ENCODE measurements at places on chromosomes 7 and 10. TPM values are rescaled to one million over a fixed set of nuclear protein-coding genes. Genes with fewer than 3 reads are reported as not detected.

Gene CRHR2
- not detected for total RNA-seq

DNA sequence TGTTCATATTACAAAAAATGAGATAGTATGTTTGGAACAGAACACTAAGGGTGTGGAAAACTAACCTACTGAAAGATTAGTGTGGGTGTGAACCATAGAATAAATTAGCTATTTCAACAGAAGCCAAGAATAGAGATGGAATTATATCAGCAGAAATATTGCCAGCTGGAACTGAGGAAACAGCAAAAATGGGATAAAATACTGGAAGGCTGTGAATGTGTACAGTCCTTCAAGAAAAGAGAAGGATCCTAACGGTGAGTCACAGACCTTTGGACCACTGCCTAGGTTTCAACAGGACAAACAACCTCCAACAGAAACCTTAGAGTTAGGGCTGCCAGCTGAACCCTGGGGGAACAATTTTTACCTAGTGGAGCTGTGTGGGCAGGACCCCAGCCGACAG, 395.0 kb downstream of the ZWINT start:
- H3K4me1 ChIP-seq, result no peaks in the 10 kb centered on the region
- H3K36me3 ChIP-seq, result no peaks in the 10 kb centered on the region
- H3K27me3 ChIP-seq, result no peaks in the 10 kb centered on the region
- no peak overlapping the region for H3K4me3 ChIP-seq
- no peak overlapping the region for H3K27ac ChIP-seq
- no peak for DNase-seq

GRCh38 chr10:71396084-71396710, 523 bp upstream of the CDH23 start:
- H3K27me3 ChIP-seq, result peaks cover 58% of the 10 kb centered on the region
- DNase-seq, result peak; percentile 43
- no peaks in the 10 kb centered on the region for H3K4me1 ChIP-seq

DNA sequence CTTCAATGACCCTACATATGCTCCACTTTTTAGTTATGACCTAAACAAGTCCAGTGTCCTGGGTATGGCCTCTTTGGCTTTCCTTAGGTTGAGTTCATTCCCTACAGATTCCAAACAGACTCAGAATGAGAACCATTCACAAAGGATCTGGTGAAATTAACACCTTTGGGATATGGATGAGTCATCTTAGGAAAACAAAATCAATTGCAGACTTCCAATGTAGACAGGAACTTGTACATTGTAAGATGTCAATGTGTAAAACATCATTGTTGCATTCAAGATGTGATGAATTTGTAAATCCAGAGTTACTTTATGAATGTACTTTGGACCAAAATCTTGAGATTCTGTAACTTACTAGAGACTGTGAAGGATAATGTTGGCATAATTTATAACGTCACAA, 43.4 kb upstream of the HECTD2 start:
- H3K4me3 ChIP-seq, result no peak overlapping the region
- no peaks in the 10 kb centered on the region for H3K4me1 ChIP-seq
- no peak overlapping the region for H3K27ac ChIP-seq

GRCh38 chr7:133365917-133366316, 113.0 kb downstream of the EXOC4 start:
- H3K27ac ChIP-seq, result no peak overlapping the region
- peaks cover 9% of the 10 kb centered on the region for H3K4me1 ChIP-seq
- no peaks in the 10 kb centered on the region for H3K27me3 ChIP-seq
- no peak for DNase-seq
- H3K36me3 ChIP-seq, result peaks cover 7% of the 10 kb centered on the region
